ENCODE measurements at places on chromosomes 4 and X. TPM values are rescaled to one million over a fixed set of nuclear protein-coding genes. Genes with fewer than 3 reads are reported as not detected.

ANK2 gene
- total RNA-seq = 284 TPM

P2RY8 gene
- not detected for total RNA-seq

RASL11B gene
- total RNA-seq = 0.16 TPM

XAGE2 gene
- total RNA-seq = not detected

FAM9B gene
- not detected for total RNA-seq

HTN3 gene
- not detected for total RNA-seq

CT45A10 gene
- not detected for total RNA-seq

All from bronchial smooth muscle cell (primary cell).